ENCODE measurements at places on chromosomes 12 and 14.

- no peak for DNase-seq
These were observed 81.8 kb downstream of the PRIMA1 start for GRCh38 chr14:93706360-93706955.

DNA sequence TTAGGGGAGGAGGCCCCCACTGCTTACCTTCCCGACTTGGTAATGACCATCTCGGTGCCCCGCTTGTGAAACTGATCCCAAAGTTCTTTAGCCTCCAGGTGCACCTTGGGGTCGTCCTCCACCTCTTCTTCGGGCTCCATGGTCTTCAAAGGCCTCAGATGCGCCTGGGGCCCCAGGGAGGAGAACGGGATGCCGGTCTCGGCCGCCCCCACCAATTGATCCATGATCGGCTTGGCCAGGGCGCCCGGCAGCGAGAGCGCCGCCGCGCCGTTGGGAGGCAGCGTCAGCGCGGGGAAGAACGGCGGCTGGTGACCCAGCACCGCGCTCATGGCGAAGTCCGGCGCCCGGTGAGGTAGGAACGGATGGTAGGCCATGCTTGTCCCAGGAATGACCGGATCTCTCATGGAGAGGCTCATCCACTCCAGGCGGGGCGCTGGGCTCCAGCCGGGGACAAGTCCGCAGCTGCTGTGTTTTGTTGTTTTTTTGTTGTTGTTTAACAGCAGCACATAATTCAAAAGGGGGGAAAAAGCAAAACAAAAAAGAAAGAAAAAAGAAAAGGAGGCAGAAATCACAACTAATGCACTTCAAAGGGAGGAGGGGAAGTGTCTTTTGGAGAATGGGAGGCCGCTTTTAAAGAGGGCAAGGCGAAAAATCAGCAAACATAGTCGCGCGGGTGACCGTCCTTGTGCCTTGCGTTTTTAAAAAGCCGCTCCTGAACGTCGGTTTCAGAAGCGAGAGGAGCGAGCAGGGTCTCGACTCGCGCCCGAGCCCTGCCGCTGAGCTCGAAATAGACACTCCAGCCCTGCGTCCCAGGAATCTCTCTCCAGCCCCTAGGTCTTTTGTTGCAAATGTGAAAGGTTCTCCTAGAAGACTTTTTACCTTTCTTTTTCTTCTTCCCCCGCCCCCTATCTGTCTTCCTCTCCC lies 928 bp downstream of the TBX3 start:
- no peak for DNase-seq

- peak; percentile 96 for DNase-seq
These were observed 9.3 kb downstream of the SYNE3 start for GRCh38 chr14:95507174-95507573.

GRCh38 chr14:26987744-26988363 lies 390.0 kb upstream of the NOVA1 start:
- no peak for DNase-seq

DNA sequence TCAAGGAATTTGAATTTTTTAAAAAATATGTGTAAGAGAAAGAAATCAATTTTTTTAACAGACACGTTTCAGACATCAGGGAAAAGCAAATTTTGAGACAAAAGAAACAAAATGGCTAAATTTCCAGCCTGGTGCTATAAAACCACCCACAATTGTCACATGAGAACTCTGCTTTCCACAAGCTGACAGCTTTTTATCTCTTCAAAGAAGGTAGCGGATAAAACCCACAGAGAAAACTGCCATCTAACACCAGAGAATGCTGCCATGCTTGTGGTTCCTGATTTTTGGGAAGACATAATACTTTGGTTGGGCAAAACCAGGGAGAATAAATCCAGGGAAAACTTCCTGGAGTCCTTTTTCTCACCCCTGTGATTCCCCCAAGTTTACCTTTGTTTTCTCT lies 10.3 kb upstream of the ITPR2 start:
- DNase-seq, result no peak

GRCh38 chr14:80941241-80942185 lies at the start of gene CEP128:
Gene CEP128, minus strand, starts transcription at chr14:80941738.
- DNase-seq, result peak; percentile 99

DNA sequence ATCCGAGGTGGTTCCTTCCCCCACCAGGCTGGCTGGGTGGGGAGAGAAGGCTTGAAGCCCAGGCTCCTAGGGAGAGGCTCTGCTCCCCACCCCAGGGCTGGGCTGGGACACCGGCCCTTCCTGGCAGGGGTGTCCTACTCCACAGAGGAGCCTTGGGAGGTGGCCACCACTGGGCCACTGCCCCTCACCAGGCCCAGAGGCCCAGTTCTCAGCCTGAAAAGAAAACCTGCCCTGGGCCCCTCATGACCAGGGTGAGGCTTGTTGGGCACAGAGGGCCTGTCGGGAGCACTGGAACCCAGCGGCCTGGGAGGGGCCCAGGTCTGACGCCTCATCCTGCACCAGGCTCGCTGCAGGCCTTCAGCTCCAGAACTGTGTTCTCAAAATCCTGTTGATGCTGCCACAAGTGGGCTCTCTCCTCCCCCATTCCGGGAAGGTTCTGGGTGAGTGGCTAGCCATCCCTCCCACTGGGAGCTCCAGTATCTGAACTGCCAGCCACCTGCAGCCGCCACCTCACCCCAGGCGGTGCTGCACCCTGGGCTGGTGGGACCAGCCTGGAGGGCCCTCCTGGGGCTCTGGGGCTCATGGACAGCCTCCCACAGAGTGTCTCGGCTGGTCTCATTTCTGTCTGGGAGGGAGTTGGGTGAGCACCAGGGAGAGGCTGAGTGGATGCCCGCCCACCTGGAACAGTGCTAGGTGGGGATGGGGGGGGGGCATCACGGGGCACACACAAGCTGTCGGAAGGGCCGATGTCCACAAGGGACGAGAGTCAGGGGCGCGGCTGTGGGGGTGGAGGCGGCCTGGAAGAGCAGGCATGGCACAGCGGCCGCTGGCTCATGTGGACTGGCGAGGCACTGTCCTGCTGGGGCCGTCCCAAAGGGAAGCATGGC lies 11.8 kb downstream of the BAG5 start:
- DNase-seq, result peak; percentile 88

DNA sequence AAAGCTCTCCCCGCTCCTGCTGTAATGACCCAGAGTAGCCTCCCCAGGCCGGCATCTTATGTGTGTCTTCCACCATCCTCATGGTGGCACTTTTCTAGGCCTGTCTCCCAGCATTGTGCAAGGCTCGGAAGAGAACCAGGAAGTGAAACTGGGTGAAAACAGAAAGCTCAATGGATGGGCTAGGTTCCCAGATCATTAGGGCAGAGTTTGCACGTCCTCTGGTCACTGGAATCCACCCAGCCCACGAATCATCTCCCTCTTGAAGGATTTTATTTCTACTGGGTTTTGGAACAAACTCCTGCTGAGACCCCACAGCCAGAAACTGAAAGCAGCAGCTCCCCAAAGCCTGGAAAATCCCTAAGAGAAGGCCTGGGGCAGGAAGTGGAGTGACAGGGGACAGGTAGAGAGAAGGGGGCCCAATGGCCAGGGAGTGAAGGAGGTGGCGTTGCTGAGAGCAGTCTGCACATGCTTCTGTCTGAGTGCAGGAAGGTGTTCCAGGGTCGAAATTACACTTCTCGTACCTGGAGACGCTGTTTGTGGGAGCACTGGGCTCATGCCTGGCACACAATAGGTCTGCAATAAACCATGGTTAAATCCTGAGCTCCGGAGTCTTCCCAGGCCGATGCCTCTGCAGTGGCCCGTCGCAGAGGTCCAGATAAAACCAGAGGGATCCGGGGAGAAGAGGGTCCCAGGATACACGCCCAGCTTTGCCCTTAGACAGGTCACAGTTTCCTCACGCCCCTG lies 15.6 kb downstream of the ACVRL1 start:
- peak; percentile 70 for DNase-seq

DNA sequence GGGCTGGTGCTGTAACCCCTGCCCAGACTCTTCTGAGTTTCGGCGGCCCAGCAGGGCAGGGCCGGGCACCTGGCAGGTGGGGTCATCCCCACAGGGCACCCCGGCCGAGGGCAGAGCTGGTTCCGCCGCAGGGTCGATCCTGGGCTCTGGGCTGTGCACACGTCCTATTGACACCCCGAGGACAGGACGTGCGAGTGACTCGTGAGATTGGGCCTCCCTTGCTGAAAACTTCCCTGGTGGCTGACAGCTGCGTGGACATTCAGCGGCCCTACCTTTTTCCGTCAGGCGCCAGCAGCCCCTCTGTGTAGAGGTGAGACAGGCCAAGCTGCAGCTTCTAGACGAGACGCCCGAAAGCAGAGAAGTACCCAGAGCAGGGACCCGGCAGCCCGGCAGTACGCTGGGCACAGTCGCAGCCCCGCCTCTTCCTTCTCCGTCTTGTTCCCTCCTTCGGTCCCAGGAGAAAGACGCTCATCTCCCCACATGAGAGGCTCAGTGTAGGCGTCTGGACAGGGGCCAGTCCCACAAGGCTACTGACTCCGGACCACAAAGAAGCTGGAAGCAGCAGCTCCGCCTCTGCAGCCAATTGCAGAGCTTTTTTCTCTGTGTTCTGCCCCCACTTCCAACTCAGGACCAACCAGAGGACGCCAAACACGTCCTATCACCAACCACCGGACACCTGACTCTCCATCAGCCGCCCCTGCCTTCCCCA lies at the start of gene LRCOL1:
Gene LRCOL1, minus strand, starts transcription at position 532 of the 709 bp plus-strand sequence. CDS start 4,331 bp downstream, outside the sequence.
- DNase-seq, result no peak

All from lower leg skin (tissue), 4 donors.